Renal pelvis (tissue), 12 donors: ENCODE measurements at places on chromosomes 4 and X.

- no peak for DNase-seq
These were observed 423.1 kb downstream of the BCOR start for GRCh38 chrX:39674490-39675161.

GRCh38 chr4:140238351-140239056 is 84.5 kb upstream of the MAML3 start:
- no peak for DNase-seq

GRCh38 chr4:60729194-60729593 is 470.9 kb upstream of the ADGRL3 start:
- no peak for DNase-seq

- no peak for DNase-seq
These were observed 560.8 kb downstream of the FGF13 start for GRCh38 chrX:138150709-138151108.

GRCh38 chr4:80614319-80614718 is 278.8 kb downstream of the CFAP299 start:
- no peak for DNase-seq

- peak; percentile 42 for DNase-seq
These were observed 399.8 kb upstream of the MAD2L1 start for GRCh38 chr4:120466429-120466828.

DNA sequence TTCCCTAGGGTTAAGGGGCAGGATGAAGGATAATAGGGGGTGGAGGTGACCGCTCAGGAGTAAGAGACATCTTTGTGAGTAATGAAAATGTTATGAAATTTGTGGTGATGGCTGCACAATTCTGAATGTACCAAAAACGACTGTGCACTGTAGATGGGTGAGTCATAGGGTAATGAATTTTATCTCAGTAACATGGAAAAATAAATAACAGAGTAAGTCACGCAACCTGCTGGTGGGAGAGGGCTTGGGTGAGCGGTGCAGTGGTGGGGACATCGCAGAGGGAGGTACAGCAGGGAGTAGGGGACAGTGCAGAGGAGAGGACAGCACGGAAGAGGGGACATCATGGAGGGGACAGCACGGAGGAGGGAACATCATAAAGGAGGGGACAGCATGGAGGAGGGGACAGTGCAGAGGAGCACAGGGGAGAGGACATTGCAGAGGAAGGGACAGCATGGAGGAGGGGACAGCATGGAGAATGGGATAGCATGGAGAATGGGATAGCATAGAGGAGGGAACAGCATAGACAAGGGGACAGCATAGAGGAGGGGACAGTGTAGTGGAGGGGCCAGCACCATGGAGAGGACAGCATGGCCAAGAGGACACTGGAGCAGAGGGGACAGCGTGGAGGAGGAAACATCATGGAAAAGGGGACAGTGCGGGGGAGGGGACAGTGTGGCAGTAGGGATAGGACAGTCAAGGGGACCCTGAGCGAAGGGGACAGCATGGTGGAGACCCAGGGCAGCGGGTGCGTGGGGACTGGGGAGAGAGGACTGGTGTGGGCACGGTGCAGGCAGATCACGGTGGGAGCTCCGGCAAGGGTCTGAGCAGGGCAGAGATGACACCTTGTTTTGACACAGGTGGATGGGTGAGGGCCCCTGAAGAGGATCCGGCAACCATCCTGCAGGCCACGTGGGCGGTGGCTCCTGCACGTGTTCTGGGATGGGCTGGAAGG is 68.5 kb upstream of the MXD4 start:
- no peak for DNase-seq

DNA sequence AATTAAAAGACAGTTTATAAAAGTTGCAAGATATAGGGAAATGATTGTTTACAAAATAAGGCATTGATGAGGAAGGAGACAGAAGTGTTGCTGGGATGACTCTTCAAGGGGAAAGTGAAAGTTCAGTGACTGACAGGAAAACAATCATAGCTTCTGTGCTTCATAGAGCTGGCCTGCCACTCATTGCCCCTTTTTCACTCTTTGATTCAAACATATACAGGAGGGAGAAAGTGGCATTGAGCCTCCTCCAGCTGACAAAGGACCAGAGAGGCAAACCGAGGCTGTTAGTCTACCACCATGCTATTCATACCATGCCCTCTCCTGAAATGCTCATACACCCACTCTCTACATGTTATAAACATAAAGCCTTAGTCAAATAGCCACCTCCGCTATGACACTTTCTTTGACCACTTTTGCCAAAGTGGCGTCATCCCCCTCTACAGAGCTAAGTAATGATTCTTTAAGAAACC is 79.2 kb upstream of the ATOH1 start:
- DNase-seq: no peak

- no peak for DNase-seq
These were observed 1.3 kb upstream of the UBL4A start for GRCh38 chrX:154487518-154488290.

DNA sequence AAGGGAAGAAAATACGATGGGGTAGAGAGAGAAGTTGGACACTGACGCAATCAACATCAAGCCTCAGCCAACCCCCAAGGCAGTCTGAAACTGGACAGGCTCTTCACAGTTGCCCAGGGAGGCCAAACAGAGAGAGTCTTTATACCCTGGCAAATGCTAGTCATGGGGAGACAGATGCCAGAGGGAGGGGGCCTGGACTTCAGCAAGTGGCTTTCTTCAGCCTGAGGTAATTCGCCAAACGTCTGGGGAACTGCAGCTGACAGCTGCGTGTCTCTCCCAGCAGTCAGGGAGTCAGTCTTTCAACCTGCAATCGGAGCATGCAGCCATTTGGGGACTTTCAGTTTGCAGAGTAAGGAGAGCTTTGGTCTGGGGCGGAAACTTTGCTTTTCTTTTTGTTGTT is 521.6 kb downstream of the TRIML1 start:
- DNase-seq: no peak

DNA sequence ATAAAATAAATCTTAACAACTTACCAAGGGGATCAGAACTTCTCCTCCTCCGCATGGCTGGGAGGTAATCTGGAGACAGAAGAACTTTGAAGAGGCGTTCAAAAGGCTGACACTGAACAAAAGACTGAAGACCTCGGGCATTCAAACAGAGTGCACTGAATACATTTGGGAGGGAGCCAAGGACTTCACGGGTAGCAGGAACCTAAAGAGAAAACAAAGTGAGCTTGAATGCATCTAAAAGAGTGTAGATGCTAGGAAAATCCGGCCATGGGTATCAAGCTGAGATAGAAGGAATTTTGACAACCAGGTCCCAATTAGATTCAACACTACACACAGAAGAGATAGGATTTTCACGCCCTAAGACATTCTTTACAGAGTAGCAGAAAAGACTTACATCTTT is 69.6 kb downstream of the HUWE1 start:
- DNase-seq: no peak

DNA sequence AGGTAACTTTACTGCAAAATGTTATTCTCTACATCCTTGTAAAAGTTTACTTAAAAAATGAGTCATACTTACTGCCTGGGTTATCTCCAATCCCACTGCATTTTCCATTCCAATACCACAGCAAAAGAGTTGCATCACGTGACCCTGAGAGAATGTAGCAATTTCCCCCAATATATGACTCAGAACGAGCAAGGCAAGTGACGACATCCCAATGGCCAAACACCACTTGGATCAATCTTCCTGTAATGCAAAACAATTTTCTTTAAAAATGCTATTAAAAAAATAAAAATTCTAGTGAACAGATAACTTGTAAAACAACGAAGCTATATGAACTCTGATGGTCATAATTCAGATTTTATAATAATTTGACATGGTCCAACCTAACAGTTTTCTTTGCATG is 224.3 kb downstream of the DCLK2 start:
- no peak for DNase-seq

- no peak for DNase-seq
These were observed 81.2 kb downstream of the LDB2 start for GRCh38 chr4:16817286-16817685.

- DNase-seq: no peak
These were observed 140.3 kb downstream of the FRYL start for GRCh38 chr4:48639807-48640206.

GRCh38 chr4:4875147-4875546 is 15.7 kb downstream of the MSX1 start:
- DNase-seq: no peak

DNA sequence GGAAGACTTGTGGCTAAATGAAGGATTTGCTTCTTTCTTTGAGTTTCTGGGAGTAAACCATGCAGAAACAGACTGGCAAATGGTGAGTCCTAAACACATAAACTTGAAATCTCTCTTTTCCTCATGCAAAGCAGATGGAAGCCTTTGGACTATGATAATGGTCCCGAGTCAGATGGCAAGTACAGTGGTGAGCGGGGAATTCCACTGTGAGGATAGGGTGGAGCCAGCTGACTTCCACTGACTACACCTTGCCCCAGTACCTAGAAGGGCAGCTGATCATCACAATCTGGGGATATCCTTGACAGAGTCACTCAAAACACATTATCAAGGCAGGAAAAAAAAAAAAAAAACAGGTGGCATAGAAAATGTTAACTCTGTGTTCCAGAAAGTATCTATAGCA is 34.3 kb downstream of the ENPEP start:
- DNase-seq: no peak

DNA sequence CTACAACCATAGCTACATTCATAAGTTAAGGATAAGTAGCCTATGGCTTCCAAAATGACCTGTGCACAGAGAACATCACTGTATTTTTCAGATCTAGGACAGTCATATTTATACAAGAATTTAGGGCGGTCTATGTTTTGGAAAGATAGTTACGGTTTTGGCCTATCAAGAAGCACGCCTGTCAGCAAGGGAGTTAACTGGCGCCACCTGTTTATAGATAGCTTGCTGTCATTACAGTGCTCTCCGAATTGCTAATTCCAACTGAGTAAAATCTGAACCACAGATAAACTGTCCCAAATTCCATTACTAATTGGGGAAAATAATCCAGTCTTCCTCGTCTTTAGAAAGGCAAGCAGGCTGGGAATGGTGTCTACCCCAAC is 646 bp downstream of the ABCB7 start:
- no peak for DNase-seq

DNA sequence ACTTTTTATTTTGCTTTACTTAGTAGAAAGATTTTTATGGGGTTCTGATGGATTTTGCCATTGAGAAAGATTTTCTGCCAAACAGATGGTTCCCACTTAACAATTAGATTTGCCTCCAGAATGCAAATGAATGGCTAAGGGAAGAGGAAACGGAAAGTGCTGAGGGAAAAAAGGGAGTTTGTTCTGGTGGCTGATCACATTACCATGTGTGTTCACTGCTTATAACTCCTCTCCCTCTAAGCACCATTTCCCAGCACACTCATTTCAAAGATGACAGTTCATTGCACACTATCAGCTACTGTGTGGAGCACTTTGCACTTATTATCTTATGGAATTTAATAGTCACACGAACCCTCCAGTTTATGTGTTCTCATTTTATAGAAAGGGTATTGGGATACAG is 68.0 kb upstream of the GRID2 start:
- DNase-seq: peak; percentile 11

DNA sequence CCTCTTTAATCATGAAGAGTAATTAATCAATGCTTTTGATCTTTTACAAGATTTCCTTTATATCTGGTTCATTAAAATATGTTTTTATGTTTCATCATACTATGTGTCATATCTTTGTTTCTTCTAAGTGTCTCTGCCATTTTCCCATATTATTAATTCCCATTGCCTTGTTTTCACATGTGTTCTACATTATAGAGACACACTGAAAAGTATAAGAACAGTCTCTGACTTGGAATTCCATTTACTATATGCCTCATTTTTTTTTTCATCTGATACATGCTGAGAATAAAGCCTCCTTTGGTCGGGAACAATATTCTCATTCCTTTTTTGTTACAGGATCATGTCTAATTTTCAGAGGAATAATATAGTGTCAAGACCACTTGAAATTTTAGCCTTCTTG is 4.3 kb downstream of the BANK1 start:
- no peak for DNase-seq

DNA sequence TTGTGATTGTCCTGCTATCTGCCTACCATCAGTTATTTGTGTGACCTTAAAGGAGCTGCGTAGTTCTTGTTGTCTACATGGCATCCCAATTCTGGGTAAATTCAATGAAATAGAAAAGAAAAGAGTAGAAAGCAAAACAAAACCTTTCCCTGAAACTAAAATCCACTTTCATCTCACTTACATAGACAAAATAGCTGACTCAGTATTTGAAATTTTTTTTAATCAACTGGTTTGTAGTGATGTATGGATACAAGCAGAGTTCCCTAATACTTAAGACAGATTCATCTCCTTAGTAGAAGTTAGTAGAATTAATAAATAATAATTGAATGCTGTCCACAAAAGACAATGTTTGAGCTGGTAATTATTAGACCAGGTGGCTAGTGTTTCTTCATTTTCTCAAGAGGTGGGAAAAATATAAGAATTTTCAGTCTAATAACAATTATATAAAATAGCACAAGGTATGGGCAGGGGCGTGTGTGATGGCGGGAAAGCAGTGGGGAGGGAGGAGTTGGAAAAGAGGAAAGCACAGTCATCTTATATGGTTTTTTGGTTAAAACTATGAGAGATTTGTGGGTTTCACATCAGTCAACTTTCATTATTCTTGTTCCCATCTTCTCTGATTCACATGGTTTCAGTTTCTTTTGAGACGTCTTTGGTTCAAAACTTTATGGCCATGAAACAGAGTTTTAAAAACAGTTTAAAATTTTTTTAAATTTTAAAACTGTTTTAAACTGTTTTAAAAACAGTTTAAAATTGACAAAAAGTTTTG is 275.2 kb downstream of the SPRY1 start:
- DNase-seq: no peak

GRCh38 chrX:40262157-40263013 is 164.6 kb upstream of the BCOR start:
- DNase-seq: no peak

- no peak for DNase-seq
These were observed 1443.4 kb upstream of the TENM3 start for GRCh38 chr4:180799798-180800197.

- DNase-seq: no peak
These were observed 26.9 kb downstream of the ZNF41 start for GRCh38 chrX:47456080-47456479.

DNA sequence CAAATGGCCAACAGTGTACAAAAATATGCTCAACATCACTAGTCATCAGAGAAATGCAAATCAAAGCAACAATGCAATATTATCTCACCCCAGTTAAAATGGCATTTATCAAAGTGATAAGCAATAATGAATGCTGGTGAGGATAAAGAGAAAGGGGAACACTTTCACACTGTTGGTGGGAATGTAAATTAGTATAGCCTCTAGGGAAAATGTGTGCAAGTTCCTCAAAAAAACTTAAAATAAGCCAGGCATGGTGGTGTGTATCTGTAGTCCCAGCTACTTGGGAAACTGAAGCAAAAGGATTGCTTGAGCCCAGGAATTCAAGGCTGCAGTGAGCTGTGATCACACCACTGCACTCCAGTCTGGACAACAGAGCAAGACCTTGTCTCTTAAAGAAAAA is 572.1 kb downstream of the NLGN4X start:
- DNase-seq: no peak
